Ovary (tissue), 10 donors: ENCODE measurements at places on chromosomes 12 and 14. TPM values are rescaled to one million over a fixed set of nuclear protein-coding genes. Genes with fewer than 3 reads are reported as not detected.

- no peak overlapping the region for H3K27ac ChIP-seq
- no peaks in the 10 kb centered on the region for H3K36me3 ChIP-seq
- DNase-seq, result no peak
- H3K4me1 ChIP-seq, result no peaks in the 10 kb centered on the region
- no peak overlapping the region for H3K4me3 ChIP-seq
These were observed 174.0 kb upstream of the MYL2 start for GRCh38 chr12:111094157-111095010.

- H3K4me1 ChIP-seq, result no peaks in the 10 kb centered on the region
- no peak overlapping the region for H3K27ac ChIP-seq
- DNase-seq, result no peak
- H3K4me3 ChIP-seq, result peak overlapping the region; percentile 25
These were observed 97.1 kb downstream of the TNFAIP2 start for GRCh38 chr14:103220134-103220981.

DNA sequence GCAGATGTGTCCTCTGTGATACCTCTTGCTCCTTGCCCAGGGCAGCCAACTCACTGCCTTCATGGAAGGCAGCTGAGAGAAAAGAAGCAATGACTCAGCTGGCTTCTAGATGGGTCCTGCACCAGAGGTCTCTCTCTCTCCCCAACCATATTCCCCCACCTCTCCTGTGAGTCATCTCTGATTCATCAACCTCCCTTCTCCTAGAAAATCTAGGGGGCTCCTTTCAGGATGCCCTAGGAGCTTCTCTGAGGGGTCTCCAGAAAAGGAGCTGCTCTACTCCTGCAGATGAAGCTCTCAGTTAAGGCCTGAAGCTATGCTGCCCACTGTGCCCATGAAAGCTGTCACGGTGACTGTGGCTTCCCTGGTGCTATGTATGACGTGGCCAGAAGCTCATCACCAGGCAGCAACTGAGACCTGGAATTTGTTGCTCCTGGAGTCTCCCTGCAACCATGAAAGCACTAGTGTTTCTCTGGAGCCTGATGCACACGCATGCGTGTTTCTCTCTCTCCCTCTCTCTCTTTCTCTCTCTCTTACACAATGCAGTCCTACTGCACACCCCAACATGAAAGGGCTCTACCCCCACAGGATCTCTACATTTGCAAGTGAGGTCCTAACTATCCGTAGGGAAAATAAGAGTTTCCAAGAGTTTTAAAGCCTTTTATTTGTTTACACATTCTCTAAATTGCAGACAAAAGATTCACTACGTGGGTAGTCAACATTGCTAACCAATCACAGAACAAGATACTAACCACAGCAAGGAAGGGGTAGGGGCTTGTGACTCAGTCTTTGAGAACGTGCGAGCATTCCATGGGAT, 285.3 kb downstream of the DPF3 start:
- no peaks in the 10 kb centered on the region for H3K27me3 ChIP-seq
- no peak overlapping the region for H3K4me3 ChIP-seq
- no peaks in the 10 kb centered on the region for H3K36me3 ChIP-seq
- H3K27ac ChIP-seq, result no peak overlapping the region
- H3K4me1 ChIP-seq, result peaks cover 3% of the 10 kb centered on the region

DNA sequence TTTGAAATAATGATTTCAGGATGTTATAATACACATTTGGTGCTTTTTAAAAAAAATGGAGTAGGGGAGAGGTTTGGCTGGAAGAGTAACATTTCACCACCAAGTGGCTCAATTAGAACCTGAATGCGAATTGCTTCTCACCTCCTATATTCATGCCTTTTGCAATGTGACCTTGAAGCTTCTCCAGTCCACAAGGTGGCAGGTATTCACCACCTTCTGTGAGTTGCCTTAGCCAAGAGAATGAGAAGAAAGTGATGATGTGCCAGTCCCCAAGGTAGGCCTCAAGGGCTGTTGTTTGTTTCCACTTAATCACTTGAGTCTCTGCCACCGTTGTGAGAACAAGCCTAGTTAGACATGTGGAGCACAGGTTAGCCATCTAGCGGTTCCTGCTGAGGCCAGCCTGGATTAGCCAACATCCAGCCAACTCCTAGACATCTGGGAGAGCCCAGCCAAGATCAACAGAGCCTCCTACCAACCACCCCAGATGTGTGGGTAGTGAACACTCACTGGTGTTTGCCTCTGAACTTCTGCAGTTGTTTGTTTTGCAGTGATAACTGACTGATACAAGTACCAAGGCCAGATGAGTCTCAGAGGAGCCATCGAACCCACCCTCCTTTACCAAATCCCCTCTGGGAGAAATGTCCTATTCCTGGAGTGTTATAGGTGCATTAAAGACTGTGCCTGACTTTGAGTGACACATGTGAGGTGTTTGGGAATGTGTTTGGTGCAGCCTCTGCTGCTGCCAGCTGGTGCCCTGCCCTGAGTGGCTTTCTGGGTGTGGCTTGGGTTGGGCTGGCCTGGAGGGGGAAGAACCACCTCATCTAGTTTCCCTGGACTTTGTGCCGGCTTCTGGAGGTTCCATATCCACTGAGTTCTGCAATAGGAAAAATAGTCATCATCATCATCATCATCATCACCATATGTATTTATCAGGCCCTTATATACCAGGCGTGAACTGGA, 132.5 kb upstream of the RFLNA start:
- H3K27me3 ChIP-seq, result no peaks in the 10 kb centered on the region
- no peak overlapping the region for H3K4me3 ChIP-seq
- DNase-seq, result no peak
- H3K27ac ChIP-seq, result no peak overlapping the region

The HCAR1 gene
- total RNA-seq, result 0.57 TPM

DNA sequence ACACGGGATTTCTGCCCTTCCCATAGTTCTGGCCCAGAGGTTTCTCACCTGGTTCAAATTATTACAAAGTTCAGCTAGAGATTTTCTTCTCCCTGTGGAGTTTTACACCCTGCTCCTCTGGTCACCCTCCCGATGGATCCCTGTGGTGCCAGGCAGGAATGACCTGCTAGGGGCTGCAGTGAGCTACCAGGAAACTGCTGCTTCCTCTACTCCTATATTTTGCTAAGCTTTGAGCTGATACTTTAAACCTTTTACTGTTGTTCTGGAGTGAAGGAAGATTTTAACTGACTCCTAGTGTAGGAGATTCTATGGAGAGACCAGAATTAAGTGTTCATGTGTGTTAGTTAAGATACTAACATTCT, 30.4 kb upstream of the LRIG3 start:
- H3K36me3 ChIP-seq, result no peaks in the 10 kb centered on the region
- no peak for DNase-seq
- H3K27me3 ChIP-seq, result no peaks in the 10 kb centered on the region

The MYO1H gene
- total RNA-seq, result not detected

The IQSEC3 gene
- 6.2 TPM for total RNA-seq

- no peaks in the 10 kb centered on the region for H3K27me3 ChIP-seq
- H3K36me3 ChIP-seq, result no peaks in the 10 kb centered on the region
- H3K27ac ChIP-seq, result no peak overlapping the region
- no peak for DNase-seq
These were observed 41.6 kb downstream of the SUDS3 start for GRCh38 chr12:118417942-118418341.

DNA sequence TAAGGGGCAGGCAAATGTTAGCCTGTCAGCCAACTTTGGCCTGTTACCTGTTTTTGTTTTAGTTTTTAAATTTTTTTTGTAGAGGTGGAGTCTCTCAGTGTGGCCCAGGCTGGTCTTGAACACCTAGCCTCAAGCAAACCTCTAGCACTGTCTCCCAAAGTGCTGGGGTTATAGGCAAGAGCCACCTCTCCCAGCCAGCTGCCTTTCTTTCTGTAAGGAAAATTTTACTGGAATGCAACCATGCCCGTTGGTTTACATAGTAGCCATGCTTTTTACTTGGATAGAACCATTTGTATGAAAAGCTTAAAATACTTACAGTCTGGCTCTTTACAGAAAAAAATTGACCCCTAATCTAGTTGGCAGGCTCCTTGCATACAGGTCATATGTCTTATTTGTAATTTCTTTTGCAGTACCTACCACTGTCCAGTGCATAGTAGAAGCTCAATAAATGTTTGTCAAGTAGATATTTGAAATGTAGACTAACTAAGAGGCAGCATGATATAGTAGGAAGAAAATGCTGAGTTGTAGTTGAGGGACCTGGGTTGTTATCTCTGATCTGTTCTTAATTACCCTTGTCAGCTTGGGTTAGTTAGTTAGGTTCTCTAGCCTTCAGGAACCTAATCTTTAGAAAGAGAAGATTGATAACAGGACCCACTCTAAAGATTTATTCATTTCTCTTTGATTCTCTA, 4.7 kb downstream of the MDM2 start:
- H3K27ac ChIP-seq, result no peak overlapping the region
- no peak overlapping the region for H3K4me3 ChIP-seq

DNA sequence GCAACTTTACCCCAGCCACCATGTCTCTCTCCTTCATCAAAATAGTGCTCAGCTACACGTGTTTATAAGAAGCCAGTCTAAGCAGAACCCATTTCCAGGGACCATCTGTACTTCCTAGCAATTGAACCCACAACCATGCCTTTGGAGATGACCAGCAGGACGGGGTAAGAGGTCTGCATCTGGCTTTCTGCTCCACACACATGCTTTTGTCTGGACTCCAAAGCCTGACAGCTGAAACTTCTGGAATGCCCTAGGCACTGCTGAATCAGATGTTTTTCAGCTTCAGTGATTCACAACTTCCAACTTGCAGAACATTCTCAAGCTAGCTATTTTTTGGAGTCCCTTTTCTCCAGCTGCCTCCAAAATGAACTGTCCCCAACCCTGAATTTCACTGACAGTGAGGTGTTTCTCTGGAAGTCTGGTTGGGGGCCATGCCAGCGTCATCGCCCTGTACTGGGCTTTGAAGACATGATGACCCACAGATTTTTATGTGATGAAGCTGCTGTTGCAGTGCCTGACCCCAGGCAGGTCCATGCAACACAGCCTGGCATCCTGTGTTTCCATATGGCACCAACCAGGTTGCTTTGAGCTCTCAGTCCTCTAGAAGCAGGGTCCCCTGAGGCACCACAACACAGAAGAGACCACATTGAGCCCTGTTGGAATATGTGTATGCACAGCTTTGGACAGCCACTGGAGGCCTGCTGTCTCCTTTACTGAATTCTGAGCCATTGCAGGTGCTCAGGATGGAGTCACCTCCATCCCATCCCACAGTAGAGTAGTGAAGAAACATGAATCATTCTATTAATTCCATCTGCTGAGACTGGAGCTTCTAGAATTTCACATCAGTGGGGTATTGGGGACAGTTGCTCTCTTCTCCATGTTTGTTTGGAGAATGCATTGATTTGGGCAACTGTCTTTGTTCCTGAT, 80.2 kb downstream of the NUAK1 start:
- H3K36me3 ChIP-seq, result no peaks in the 10 kb centered on the region
- no peak overlapping the region for H3K27ac ChIP-seq
- no peak for DNase-seq
- no peaks in the 10 kb centered on the region for H3K4me1 ChIP-seq
- no peaks in the 10 kb centered on the region for H3K27me3 ChIP-seq
- no peak overlapping the region for H3K4me3 ChIP-seq

GRCh38 chr12:10190558-10191388, 11.9 kb downstream of the TMEM52B start:
- no peak for DNase-seq
- H3K4me1 ChIP-seq, result no peaks in the 10 kb centered on the region
- no peak overlapping the region for H3K4me3 ChIP-seq
- no peak overlapping the region for H3K27ac ChIP-seq
- H3K36me3 ChIP-seq, result no peaks in the 10 kb centered on the region

DNA sequence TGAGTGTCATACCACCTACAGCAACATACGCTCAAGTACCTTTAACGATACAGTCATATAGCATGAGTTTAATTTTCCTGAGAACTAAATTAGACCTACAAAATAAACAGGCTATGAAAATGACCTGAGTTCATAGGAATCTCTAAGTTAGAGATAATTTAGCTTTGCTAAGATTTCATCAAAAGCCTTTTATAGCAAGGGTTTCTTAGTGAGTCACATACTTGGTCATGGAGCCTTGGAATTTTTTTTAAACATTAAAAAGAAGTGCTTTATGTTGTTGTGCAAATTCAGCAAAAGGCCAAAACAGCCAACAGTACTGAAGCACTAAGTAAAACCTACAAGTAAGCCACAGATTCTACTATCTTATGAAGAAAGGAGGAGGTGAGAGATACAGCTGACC, 93.6 kb upstream of the FERMT2 start:
- H3K27me3 ChIP-seq, result no peaks in the 10 kb centered on the region
- no peak overlapping the region for H3K4me3 ChIP-seq
- no peak overlapping the region for H3K27ac ChIP-seq
- no peak for DNase-seq

The ADCK1 gene
- 7.7 TPM for total RNA-seq

The MIP gene
- not detected for total RNA-seq

DNA sequence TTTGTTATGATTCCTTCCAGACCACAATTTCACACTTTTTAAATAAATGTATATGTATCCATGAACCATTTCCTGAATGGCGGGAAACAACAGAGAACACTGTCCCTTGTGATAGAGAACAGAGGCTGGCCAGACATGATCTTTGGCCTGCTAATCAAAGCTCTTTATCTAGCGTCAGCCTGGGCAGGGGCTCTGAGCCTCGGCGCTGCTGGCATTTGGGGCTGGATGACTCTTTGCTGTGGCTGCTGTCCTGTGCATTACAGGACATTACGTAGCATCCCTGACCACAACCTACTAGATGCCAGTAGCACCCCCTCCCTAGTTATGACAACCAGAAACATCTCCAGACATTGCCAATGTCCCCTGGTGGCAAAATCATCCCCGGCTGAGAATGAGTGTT, 77.7 kb downstream of the DNAH10 start:
- H3K36me3 ChIP-seq, result no peaks in the 10 kb centered on the region
- no peaks in the 10 kb centered on the region for H3K4me1 ChIP-seq
- no peak overlapping the region for H3K4me3 ChIP-seq

GRCh38 chr12:113171543-113171942, 13.7 kb downstream of the DDX54 start:
- H3K27me3 ChIP-seq, result no peaks in the 10 kb centered on the region
- H3K4me3 ChIP-seq, result no peak overlapping the region
- peaks cover 4% of the 10 kb centered on the region for H3K4me1 ChIP-seq
- no peak for DNase-seq

- no peaks in the 10 kb centered on the region for H3K4me1 ChIP-seq
- no peaks in the 10 kb centered on the region for H3K27me3 ChIP-seq
- no peaks in the 10 kb centered on the region for H3K36me3 ChIP-seq
- no peak for DNase-seq
- H3K4me3 ChIP-seq, result no peak overlapping the region
- H3K27ac ChIP-seq, result no peak overlapping the region
These were observed 202.3 kb downstream of the KIF21A start for GRCh38 chr12:39240587-39240986.

The SLC8B1 gene
- total RNA-seq, result 113 TPM

The TPPP2 gene
- total RNA-seq, result not detected

GRCh38 chr14:100428727-100429126, 105.6 kb downstream of the SLC25A47 start:
- no peak for DNase-seq
- H3K4me1 ChIP-seq, result no peaks in the 10 kb centered on the region
- H3K27me3 ChIP-seq, result no peaks in the 10 kb centered on the region
- no peak overlapping the region for H3K4me3 ChIP-seq

The IL31 gene
- not detected for total RNA-seq

- DNase-seq, result no peak
- no peaks in the 10 kb centered on the region for H3K27me3 ChIP-seq
- no peak overlapping the region for H3K27ac ChIP-seq
- H3K36me3 ChIP-seq, result no peaks in the 10 kb centered on the region
- no peaks in the 10 kb centered on the region for H3K4me1 ChIP-seq
These were observed 445.6 kb downstream of the ADAMTS20 start for GRCh38 chr12:43106355-43106754.

The NRL gene
- total RNA-seq, result 3.2 TPM

GRCh38 chr14:68936476-68936875, 42.6 kb downstream of the ACTN1 start:
- peaks cover 34% of the 10 kb centered on the region for H3K4me1 ChIP-seq
- H3K4me3 ChIP-seq, result no peak overlapping the region
- DNase-seq, result no peak
- H3K27me3 ChIP-seq, result no peaks in the 10 kb centered on the region

GRCh38 chr14:106489112-106489881, 962.9 kb downstream of the TMEM121 start:
- H3K27me3 ChIP-seq, result no peaks in the 10 kb centered on the region
- H3K4me3 ChIP-seq, result no peak overlapping the region
- no peak overlapping the region for H3K27ac ChIP-seq
